Myocyte (in vitro differentiated cells): ENCODE measurements at places on chromosomes 2 and 18.
A peak's percentile ranks its signal among the peaks of the same experiment; 100 is the strongest.

DNA sequence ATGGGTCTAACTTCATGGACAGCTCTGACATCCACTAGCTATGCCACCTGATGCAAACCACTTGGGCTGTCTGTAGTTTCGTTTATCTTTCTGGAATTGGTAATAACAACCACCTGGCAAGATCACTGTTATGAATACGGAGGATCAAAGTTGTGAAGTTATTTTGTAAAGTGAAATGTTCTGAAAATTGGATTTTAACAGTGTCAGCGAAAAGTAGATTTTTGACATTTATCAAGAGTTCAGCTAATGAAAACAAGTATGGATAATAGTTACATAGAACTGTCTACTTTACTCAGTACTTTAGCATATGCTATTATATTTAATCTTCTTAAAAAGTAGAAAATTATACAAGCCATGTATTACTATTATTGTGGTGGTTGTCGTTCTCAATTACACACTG, 813.8 kb downstream of the RNF144A start:
- no peak for DNase-seq

GRCh38 chr18:69948919-69949537, 1.4 kb upstream of the CD226 start:
- DNase-seq, result peak; percentile 8

- DNase-seq, result no peak
Measured at GRCh38 chr2:200655918-200656580, 70.2 kb downstream of the AOX1 start.

GRCh38 chr2:55338268-55338667, 69.2 kb upstream of the MTIF2 start:
- DNase-seq, result no peak

- DNase-seq, result no peak
Measured at GRCh38 chr18:46156843-46157242, 52.7 kb downstream of the HAUS1 start.

- no peak for DNase-seq
Measured at GRCh38 chr2:171206422-171207115, 45.9 kb upstream of the TLK1 start.

- DNase-seq, result no peak
Measured at GRCh38 chr18:61980355-61980754, 87.5 kb upstream of the RNF152 start.

- no peak for DNase-seq
Measured at GRCh38 chr2:3627500-3628100, 30.4 kb upstream of the ALLC start.

- no peak for DNase-seq
Measured at GRCh38 chr2:160353166-160353565, 140.4 kb downstream of the RBMS1 start.

DNA sequence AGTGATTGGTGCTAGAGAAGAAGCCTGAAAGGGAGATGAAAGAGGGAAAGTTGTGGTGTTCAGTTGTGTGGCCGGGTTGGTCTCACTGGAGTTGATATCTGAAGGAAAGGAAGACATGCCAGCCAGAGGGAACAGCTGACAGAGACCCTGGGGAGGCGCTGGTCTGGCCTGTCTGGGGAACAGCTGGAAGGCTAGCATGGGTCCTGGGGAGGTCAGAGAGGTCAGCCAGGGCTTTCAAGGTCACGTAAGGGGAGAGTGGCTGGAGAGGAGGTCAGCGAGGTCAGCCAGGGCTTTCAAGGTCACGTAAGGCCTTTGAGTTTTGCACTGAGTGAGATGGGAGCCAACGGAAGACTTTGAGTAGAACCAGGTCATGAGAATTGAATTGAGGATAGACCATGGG, 11.0 kb downstream of the DYSF start:
- peak; percentile 45 for DNase-seq

DNA sequence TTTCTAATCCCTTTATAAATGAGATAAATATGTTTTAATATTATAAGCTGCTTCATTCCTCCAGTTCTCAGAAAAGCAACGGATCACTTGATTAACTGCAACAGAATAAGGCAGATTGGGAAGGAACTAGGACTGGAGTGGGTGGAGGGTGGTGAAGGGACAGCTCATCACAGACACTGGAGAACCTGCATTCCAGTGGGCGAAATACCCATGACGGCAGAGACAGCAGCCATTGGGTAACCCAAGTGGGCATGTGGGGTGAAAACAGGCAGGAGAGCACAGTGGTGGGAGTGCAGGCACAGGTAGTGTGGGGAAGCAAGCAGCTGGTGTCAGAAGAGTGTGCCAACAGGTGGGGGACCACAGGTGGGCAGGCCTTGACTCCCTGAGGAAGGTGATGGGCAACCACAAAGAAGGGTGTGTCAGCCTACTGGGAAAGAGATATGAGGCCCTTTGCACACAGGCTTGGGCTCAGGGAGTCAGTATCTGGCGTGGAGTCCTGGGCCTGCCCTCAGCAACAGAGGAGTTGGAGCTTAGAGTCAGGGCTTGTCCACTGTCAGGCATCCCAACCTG, 27.2 kb downstream of the DPYSL5 start:
- DNase-seq, result no peak

DNA sequence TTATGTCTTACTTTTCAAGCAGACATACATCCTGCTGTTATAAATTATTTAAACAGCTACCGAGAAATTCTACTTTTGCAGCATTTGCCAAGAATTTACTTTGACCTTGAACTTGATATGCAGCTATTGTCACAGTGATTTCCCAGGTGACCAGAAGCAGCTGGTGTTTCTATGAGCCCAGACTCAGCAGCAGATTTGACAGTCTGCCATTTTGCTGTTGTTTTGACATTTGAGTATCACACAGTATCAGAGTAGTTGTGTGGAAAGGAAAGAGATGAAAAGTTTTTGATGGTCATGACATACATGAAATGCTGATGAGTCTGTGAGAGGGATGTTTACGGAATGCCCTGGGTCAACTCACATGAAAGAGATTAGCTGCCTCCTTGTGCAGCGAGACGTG, 6.6 kb upstream of the CCDC195 start:
- peak; percentile 27 for DNase-seq
